Uterus (tissue), 4 donors: ENCODE measurements at places on chromosomes 6 and 20.

DNA sequence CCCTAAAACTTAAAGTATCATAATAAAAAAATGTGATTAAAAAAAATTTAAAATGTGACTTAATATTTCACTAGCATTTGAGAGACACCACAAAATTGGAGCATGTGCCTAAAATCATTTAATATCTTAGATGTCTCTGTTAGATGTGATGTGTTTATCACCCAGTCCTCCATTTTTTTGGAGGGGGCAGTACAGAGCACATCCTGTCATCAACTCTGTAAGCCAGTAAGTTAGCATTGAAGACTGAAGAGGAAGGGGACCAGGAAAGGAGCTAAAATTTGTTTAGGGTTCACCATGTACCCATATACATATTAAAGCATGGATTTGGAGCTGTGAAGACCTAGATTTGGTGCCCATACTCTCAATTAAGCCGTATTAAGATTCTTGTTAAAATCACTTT lies 30.7 kb upstream of the ADIG start:
- no peak for DNase-seq

GRCh38 chr6:23498013-23498412 lies 628.0 kb upstream of the NRSN1 start:
- DNase-seq = no peak

GRCh38 chr6:160028487-160029275 lies 59.8 kb downstream of the IGF2R start:
- no peak for DNase-seq

- no peak for DNase-seq
Measured at GRCh38 chr6:90274451-90275030, 22.1 kb downstream of the BACH2 start.

- DNase-seq = no peak
Measured at GRCh38 chr6:106162921-106163320, 76.8 kb downstream of the PRDM1 start.

- no peak for DNase-seq
Measured at GRCh38 chr6:118739696-118740353, 88.4 kb upstream of the CEP85L start.

DNA sequence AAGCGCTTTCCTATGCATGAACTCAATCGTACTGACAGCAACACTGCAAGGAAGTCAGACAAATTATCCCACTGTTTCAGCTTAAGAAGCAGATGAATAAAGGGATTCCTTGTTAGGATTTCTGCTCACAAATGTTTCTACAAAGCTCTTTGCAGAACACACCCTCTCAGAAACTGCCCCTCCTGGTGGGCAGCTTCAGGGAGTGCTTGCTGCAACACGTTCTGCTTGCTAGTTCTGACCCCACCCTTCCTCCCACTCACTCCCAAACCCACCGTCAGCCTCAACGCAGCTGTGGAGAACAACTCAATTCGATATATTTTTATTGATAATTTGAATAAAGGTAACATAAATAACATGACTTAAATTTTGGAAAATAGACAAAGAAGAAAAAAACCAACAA lies 250.8 kb upstream of the PRDM1 start:
- no peak for DNase-seq

GRCh38 chr20:17605131-17605660 lies 35.3 kb downstream of the DSTN start:
- no peak for DNase-seq

GRCh38 chr20:59747671-59748515 lies 143.6 kb downstream of the PHACTR3 start:
- DNase-seq = no peak

DNA sequence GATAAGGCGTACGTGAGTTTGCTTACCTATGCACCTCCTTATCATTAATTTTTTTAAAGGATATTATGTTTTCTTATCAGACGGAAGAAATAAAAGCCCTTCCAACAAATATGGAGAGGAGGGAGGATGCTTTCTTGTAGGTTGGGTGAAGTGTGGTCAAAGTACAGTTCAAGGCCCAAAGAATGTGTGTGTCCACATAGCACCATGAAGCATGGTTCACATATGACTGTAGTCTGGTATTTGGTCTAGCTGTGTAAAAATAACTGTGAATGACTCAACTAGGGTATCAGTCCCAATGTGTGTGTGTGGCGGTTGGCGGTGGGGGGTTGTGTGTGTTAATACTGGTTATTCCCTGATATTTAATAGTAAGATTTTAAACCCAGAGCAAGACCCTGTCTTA lies 212.7 kb downstream of the TMEM242 start:
- no peak for DNase-seq

GRCh38 chr6:97563529-97563928 lies 280.5 kb upstream of the MMS22L start:
- DNase-seq = no peak

DNA sequence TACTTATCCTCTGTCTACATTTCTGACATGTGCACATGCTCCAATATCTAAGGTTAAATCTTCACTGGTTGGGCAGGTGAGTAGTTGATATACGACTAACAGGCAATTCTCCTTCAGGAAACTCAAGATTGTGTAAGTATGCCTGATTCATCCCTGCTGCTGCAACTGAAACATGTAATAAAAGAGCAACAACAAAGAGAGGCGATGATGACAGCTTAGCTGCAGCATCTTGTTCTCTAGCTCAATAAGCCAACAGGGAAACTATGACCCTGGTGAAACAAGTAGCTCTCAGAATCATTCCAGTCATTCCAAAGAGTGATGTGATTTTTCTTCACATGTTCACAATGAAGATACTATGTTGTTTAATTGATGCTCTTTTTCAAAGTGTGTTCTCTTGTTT lies 74.4 kb downstream of the ELOVL4 start:
- no peak for DNase-seq

DNA sequence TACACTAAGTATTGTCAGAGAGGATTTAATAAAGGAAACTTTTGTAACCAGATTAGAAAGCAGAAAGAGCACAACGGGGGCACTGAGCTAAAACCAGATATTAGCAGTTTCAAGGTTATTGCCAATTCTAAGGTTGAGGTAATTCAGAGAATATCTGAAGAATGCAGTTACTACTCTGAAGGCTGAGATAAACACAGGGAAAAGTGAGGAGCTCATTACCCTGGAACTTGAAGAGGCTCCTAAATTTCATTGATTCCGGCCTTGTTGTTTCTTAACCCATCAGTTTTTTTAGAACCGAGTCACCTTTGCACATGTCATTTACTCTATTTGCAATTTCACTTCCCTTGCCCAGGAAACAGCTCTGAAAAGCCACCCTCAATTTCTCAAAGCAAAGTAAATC lies 72.4 kb upstream of the BTBD3 start:
- DNase-seq = no peak

- DNase-seq = no peak
Measured at GRCh38 chr6:20826378-20826777, 292.1 kb downstream of the CDKAL1 start.

DNA sequence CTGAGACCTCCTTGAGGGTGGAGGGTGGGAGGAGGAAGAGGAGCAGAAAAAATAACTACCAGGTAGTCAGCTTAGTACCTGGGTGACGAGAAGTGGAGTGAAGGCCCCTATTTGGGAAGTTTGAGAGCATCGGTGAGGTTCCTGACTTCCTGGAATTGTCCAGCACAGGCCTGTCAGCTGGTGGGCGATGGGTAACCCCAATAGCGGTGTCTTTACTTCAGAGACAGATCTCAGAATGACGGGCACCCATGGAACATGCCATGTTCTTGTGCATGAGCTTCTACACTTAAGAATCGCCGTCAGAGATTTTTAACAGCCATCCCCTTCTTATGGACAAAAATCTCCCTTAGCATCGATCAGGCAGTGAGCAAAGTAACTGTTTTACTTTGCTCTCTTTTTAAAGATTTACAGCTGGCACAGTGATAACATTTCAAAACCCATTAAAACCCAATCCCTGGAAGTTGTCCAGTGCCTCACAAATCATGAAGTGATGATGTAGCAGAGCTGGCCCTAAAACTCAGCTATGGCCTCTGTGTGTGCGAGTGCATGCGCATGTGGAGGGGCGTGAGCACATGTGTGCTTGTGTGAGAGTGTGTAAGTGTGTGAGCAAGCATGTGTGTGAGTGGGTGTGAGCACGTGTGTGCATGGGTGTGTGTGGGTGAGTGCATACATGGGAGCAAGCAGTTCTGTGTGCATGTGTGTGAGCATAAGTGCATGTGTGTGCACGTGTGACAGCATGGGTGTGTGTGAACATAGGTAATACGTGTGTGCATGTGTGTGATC lies 85.2 kb downstream of the DLL1 start:
- no peak for DNase-seq

- no peak for DNase-seq
Measured at GRCh38 chr6:52728394-52728793, 34.9 kb downstream of the GSTA2 start.
